ENCODE measurements at places on chromosomes 13 and 19.

DNA sequence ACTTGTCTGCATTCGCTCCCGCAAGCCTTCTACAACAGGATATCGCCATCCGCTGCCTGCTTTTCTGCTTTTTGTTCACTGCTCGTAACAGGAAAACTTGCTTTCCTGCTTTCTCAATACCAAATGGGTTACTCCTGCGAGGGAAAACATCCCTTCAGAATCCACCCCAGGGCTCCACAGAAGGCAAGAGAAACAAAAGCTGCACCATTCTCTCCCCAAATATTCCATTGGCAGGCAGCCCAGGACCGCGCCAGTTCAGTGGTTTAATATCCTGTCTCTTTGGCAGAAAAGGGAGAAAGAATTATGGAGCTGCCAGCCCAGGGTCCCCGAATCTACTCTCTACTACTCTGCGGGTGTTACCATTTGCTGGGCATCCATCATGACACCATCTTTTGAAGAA, 84.7 kb upstream of the DOCK9 start:
- no peak for DNase-seq

- no peak for DNase-seq
Observed at GRCh38 chr13:60155978-60156377, 7.8 kb downstream of the DIAPH3 start.

DNA sequence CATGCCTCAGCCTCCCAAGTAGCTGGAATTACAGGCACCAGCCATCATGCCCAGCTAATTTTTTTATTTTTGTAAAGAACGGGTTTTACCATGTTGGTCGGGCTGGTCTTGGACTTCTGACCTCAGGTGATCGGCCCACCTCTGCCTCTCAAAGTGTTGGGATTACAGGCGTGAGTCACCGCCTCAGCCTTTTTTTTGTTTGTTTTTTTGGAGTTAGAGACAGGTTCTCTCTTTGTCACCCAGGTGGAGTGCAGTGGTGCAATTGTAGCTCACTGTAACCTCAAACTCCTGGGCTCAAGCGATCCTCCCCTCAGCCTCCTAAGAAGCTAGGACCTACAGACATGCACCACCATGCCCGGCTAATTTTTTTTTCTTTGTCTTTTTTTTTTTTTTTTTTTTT, 15.6 kb upstream of the NOTCH3 start:
- DNase-seq: no peak

DNA sequence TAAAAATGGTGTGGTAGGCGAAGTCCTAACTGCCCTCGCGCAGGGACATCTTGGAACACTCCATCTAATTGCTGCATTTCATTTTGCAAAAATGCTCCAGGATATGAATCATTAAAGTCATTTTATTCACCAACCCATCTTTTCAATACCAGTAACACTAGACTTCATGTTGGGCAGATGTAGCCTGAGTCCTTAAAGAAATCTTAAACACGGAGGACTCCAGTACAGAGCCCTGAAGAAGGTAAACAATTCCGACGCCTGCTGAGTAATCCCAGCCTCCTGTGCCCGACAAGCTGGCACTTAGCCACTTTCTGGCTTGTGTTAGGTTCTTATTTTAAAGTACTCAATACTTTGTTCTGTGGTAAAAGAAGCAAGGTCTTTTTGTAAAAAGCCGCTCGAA, 58.0 kb upstream of the IRS2 start:
- no peak for DNase-seq

GRCh38 chr19:17306285-17306714, 628 bp downstream of the MRPL34 start:
- no peak for DNase-seq

- DNase-seq: no peak
Observed at GRCh38 chr13:29802621-29803020, 47.8 kb downstream of the UBL3 start.

DNA sequence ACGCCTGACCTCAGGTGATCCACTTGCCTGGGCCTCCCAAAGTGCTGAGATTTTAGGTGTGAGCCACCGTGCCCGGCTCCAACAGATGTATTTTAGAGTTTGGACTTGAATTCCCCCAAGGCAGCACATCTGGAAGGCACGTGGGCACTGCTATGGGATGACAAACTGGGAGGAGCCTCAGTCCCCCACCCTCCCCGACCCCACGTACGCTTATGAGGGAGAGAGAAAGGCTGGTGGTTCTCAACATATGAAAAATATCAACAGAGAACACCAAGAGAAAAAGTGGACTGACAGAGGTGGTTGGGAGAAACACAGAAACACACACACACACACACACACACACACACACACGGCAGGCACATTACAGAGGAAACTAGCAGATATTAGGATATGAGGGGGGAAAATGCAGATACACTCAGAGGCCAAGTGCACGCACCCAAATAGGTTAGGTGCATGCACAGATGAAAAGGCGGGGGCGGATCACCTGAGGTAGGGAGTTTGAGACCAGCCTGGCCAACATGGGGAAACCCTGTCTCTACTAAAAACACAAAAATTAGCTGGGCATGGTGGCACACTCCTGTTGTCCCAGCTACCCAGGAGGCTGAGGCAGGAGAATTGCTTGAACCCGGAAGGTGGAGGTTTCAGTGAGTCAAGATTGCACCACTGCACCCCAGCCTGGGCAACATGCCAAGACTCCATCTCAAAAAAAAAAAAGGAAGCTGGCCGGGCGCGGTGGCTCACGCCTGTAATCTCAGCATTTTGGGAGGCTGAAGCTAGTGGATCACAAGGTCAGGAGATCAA, 3.2 kb downstream of the STX10 start:
- DNase-seq: no peak

DNA sequence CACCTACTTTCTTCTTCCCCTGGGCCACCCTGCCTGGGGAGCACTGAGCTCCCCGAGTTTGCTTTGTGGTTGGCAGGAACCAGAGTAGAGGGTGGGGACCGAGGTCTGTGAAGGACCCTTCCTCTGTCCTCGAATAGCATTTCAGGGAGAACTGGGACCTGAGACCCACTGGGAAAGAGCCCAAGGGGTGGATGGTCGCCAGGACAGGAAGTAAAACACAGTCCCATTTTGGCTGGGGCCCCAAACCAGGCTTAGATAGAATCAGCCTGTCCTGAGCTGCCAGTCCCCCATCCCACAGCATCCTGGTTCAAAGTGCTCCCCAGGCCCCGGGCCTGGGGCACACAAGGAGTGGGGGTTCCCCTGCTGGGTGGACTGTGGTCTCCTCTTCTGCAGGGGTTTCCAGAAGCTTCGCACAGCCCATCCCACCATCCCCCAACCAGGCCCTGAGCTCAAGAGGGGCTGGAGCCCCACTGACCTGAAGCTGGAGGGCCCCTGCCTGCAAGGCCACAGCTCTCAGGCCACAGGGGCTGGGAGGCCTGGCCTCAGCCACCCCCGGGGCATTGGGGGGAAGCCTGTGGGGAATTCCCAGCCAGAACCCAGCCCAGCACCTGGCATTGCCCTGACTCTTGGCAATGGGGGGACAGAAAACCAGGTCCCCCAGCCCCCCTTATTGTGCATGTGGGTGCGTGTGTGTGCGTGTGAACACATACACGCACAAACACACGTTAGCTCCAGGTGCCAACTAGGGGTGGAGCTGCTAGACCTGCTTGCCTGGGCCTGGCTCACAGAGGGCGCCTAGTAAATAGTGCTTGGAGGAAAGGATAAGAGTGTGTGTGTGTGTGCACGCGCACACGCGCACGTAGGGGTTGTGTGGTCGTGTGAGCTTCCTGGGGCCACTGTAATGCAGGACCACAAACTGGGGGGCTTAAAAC, 995 bp upstream of the MKNK2 start:
- DNase-seq: no peak

GRCh38 chr19:46904114-46905060, 43.6 kb downstream of the ARHGAP35 start:
- no peak for DNase-seq

- no peak for DNase-seq
Observed at GRCh38 chr19:15138427-15138826, 31.2 kb downstream of the SYDE1 start.

DNA sequence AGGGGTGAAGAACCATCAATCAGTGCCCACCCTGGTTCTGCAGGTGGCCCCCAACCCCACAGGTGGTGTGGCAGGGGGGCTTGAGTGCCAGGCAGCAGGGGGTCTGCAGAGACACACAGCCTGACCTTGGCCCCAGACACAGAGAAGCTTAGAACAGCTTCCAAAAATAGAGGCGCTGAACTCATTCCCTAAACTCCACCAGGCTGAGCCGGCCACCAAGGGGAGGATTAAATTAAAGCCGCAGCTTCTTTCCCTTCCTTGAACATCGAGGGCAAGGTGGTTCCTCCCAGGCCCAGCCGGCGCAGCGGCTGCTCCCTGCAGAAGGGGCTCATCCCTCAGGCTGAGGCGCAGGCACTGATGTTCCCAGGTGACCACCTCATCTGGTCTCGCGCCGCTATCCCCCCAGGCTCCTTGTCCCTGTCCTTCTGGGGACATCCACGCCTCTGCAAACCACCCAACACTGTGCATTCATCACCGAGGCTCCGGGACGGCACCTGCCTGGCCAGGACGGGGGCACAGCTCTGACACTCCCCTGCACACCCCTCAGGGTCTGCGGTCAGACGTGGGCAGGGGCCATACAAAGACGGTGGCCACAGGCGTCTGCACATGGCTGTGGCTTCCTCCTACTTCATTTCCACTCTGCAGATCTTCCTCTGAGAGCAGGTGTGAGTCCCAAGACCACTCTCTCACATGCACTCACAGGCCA, 30.9 kb downstream of the LAMP1 start:
- DNase-seq: no peak

- no peak for DNase-seq
Observed at GRCh38 chr13:37450276-37450675, 148.3 kb downstream of the POSTN start.

DNA sequence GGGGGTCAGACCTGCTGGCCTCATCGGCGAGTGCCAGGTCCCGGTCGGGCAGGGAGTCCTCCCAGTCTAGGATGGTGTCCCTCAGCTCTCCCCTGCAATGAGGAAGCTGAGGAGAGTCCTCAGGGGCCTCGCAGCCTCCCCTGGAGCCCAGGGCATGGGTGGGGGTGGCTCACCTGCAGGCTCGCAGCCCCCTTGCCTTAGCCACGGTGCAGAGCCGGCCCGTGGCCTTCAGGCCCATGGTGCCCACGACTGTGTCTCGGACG, 6.8 kb downstream of the SIRT6 start:
- no peak for DNase-seq

- DNase-seq: no peak
Observed at GRCh38 chr13:44904967-44905366, 84.3 kb downstream of the NUFIP1 start.

GRCh38 chr19:36215276-36216123, 594 bp downstream of the ZNF146 start:
- no peak for DNase-seq

GRCh38 chr13:39232401-39232980, 194.2 kb downstream of the NHLRC3 start:
- no peak for DNase-seq

DNA sequence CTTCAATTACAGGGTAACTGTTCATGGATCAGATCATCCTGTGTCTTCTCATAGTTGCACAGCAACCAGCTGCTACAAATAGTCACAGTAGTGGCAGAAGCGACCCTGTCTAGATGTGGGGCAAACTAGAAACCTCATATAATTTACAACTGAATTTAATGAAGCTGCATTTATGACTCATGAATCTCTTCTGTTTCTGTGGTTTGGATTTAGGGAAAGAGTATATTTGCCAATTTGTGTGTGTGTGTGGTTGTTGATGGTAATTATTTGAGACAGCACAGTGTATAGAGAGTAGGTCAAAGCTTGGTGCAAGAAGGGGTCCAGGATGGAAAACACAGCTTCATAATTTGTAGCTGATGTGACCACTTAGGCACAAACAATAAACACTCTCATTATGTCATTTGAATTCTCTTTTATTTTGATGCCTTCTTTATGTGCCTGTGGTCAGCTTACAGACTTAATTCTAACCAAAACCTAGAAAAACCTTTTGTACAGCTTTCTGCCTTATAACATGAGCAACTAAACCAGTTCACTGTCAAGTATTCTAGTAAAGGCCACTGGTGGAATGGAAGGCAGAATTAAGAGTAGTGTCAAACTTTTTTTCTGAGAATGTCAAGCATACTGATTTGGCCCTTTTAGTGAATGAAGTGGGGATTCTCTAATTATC, 218.1 kb downstream of the TBC1D4 start:
- no peak for DNase-seq

DNA sequence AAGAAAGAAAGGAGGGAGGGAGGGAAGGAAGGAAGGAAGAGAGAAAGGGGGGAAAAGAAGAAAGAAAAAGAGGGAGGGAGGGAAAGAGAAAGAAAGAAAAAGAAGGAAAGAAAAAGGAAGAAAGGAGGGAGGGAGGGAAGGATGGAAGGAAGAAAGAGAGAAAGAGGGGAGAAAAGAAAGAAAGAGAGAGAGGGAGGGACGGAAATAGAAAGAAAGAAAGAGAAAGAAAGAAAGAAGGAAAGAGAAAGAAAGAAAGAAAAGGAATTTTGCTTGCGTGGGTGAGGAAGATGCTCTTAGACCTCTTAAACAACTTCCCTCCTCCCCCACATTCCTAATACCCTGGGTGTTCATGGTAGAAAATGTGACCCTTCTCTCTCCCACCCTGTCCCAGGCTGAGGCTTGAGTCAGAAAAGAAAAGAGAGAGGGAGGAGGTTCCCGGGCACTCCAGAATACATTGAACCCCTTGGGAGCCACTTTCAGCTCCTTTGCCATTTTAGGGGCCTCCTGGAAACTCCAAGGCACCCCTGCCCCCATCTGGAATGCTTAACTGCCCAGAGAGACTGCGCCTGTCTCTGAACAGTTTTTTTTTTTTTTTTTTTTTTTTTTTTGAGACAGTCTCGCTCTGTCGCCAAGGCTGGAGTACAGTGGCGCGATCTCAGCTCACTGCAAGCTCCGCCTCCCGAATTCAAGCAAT, 9.2 kb upstream of the KANK3 start:
- no peak for DNase-seq

DNA sequence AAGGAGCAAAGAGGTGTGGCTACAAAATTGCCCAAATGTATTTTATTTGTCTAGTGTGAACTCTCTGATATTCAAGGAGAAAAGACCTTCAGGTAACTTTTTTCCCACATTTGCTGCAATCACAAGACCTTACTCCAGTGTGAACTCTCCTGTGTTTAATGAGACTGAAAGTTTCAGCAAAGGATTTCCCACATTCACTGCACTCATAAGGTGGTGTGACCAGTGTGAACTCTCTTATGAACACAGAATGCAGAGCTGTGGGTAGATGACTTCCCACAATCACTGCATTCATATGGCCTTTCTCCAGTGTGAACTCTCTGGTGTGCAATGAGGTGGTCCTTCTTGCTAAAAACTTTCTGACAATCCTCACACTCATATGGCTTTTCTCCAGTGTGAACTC, 16.4 kb downstream of the ZNF814 start:
- DNase-seq: no peak

- no peak for DNase-seq
Observed at GRCh38 chr13:75495938-75496337, 14.0 kb upstream of the TBC1D4 start.

DNA sequence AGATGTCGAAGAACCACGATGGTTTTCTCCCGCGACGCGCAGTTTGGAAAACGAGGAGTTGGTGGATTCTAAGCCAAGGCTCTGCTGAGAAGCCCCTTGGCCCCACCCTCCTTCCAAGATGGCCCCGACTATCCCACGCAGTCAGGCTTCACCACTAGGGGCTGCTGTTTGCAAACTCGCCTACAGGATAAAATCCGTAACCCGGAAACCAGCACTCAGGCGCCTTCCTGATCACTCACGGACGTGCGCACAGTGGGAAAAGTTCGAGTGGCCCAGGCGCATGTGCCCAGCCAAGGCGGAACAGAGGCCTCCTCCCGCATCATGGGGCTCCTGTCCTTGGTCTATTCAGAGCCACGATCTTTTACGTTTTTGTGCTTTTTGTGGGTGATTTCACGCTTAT, 19.2 kb upstream of the UQCR11 start:
- no peak for DNase-seq

GRCh38 chr19:17393914-17394313, at the start of gene CCDC194:
Gene CCDC194, minus strand, starts transcription at chr19:17394196. Its CDS starts 38 bp downstream, at chr19:17394158.
- DNase-seq: no peak

- DNase-seq: no peak
Observed at GRCh38 chr13:97369261-97369893, 64.6 kb upstream of the RAP2A start.

Measured in NCI-H1417 treated with DMSO at 0.1 percent for 48 hours (cell line).